NT2/D1 (cell line): ENCODE measurements at places on chromosomes 16 and 17.

DNA sequence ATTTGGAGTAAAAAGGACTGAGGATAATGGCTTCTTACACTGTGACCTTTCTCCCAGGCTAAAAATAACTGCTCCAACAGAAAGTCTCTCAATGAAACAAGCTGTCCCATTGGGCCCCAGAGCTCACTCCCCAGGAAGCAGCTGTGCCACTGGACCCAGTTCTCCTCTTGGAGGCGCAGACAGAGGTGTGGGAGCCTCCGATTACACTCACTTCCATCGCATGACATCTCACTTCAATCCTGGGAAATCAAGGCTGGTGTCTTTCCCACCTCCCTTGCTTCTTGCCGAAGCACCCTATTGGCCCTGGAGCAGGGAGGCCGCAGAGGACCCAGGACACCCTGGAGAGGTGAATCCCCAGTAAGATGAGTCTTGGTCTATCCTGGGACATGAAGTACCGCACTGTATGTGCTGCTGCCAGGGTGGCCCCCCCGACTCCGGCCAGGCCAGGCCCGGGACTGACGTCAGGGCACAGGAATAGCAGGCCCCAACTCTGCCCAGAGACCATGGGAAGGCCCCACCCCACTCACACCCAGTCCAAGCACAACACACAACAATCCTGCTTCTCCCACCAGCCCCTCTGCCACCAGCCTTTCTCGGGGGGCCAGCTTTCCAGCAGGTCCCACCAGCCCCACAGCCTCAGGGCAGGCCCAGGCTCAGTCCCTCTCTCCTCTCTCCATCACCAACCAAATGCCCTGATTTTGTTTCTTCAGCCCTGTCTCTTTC lies 29.5 kb downstream of the SRL start:
- DNase-seq: no peak

DNA sequence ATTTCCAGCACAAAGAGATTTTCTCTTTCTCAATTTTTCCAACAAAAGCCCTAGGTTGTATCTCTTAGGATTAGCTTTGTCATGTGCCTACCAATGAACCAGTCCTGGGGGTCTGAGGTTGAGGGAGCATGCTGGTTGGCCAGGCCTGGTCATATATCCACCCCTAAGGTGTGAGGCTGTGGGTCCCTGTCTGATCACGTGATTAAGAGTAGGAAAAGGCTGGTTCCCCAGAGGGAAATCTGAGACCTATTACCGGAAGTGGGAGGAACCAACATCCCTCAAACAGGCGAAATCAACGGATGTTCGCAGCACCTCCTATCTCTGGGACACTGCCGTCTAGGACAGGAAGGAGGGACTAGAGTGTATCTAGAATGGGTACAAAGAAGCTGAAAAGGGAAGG lies 185.7 kb upstream of the IRX5 start:
- no peak for DNase-seq

GRCh38 chr17:62995377-62995885 lies 29.4 kb downstream of the TANC2 start:
- no peak for DNase-seq

DNA sequence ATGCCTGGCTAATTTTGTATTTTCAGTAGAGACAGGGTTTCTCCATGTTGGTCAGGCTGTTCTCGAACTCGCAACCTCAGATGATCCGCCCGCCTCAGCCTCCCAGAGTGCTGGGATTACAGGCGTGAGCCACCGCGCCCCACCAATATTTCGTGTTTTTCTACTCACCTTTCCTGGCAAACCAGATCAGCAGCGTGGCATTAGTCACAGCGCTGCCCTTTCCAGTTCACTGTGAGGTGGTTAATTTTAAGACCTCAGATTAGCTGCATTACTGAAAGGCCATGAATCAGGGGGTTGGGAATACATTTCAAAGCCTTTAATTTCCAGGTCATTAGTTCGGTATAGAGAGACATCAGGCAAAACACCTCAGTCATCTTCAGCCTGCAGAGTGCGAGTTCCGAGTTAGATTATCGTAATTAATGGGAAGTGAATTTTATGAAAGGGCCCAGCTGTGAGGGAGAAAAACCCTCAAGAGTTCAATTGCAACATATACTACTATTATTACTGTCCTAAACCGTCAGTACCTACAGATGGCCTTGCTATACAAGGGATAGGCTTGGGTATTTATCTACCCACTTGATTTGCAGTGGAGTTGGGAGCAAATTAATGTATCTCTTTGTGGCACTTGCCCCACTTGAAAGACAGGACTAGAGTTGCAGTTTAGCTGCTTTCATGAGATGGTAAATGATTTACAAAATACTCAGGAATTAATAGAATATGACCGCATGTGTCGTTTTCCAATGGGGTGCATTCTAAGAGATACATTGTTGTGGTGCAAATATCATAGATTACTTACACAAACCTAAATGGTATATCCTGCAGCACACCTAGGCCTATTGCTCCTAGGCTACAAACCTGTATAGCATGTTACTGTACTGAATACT lies 2.1 kb upstream of the USP32 start:
- DNase-seq: no peak

GRCh38 chr16:2675021-2675420 lies 7.3 kb upstream of the KCTD5 start:
- no peak for DNase-seq

- no peak for DNase-seq
These were observed 40.6 kb downstream of the GDE1 start for GRCh38 chr16:19481296-19481695.

DNA sequence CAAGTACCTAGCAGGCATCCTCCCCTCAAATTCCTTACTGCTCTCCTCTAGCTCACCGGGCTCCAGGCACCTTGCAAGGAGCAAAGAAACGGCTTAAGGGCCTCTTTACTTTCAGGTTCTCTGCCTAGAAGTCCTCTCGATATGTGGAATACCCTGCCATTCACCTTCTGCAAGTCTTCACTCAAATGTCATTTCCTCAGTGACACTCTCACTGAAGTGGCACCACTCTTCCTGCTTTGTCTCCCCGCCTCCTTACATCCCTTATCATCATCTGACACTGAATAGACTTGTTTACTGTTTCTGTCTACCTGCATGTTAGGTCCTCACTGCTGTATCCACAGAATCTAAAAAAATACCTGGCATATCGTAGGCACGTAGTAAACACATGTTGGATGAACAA lies 947 bp downstream of the SLC7A6OS start:
- DNase-seq: no peak

DNA sequence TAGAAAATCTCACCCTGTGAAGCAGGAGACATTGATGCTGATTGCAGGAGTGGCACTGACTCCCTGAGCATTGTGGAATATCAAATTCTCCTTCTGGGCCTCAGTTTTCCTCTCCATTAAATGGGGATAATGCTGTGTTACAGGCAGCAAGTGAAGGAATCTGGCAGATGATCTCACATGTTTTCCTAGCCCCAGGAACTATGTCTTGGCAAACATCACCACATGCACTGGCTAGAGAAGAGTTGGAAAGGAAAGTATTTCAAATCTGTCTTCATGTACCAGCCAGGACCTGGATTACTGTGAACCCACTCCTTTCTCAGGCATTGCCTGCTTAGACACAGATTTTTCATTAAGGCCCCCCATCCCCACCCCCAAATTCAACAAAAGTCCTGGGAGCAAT lies 13.6 kb upstream of the CCL8 start:
- DNase-seq: no peak

DNA sequence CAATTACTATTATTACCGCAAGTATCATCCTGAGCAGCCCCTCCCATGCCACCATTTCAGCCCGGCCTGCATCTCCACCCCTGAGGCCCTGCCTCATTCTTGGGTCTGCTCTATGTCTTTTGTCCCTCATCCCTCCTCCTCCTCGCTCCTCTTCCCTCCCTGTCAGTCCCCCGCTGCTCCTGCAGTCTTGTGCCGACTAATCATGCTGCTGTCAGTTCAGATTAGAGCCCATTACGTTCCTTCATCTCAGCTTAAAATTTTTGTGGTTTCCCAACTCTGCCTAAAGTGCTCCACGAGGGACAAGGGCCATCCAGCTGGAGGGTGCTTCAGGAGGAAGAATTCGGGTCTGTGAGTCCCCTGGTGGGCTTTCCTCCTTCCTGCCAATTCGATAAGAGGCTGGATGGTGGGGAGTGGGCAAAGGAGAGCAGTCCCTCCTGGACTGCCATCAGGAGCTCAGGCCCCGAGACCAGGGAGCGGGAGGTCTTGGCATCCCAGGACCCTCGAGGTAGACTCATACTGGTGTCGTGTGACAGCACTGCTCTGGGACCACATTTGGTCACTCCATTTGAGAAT lies 32.9 kb upstream of the GOSR2 start:
- no peak for DNase-seq

DNA sequence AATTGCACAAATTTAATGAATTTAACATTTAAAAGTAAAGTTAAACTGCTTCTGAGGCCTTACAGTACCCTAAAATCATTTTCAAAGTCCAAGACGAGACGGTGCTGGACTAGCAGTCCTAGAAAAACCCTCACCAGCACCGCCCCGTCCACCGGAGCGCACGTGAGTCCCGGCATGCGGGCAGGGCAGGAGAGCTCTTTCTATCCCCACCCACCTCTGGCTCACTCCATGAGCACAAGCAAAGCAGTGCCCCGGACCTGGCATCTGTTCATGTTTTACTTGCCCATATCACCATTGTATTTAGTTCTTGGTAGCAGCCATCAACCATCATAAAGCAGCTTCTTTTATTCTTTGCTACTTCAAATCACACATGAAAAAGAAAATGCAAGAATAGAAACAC lies 41.7 kb downstream of the ANKRD11 start:
- DNase-seq: no peak
